ENCODE measurements at places on chromosomes 5 and 9.

DNA sequence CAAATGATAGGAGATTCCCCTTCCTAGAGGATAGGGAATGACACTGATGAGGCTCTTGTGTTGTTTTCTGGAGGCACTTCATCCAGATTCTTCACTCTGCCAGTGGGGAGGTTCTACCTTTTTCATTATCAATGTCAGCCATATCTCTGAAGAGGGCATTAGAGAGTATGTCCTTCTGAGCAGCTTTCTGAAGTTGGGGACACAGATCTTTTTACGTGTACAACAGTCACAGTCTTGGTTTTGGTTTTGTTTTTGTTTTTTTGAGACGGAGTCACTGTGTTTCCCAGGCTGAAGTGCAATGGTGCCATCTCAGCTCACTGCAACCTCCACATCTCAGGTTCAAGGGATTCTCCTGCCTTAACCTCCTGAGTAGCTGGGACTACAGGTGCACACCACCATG is 22.6 kb downstream of the CENPH start:
- H3K27ac ChIP-seq, result no peak overlapping the region
- no peaks in the 10 kb centered on the region for H3K27me3 ChIP-seq
- H3K36me3 ChIP-seq, result no peaks in the 10 kb centered on the region
- no peaks in the 10 kb centered on the region for H3K4me1 ChIP-seq
- no peak for DNase-seq

DNA sequence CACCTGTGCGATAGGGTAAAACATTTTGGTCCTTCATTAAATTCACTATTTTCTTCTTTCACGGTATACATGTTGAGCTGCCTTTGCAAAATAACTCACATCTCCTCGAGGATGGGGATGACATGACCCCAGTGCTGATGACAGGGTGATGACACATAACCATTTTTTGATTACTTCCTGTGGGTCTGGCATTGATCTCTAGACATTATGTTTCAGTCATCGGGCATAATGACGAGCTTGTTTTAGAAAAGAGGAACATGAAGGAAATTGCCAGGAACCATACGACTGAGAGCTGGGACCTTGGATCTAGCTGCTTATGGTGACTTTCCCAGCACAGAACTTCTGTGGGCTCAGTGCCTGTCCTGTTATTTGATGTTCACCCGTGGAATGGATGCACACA is 25.2 kb downstream of the COL5A1 start:
- peaks cover 2% of the 10 kb centered on the region for H3K27me3 ChIP-seq
- H3K27ac ChIP-seq, result no peak overlapping the region
- no peak for DNase-seq
- peaks cover 2% of the 10 kb centered on the region for H3K36me3 ChIP-seq

DNA sequence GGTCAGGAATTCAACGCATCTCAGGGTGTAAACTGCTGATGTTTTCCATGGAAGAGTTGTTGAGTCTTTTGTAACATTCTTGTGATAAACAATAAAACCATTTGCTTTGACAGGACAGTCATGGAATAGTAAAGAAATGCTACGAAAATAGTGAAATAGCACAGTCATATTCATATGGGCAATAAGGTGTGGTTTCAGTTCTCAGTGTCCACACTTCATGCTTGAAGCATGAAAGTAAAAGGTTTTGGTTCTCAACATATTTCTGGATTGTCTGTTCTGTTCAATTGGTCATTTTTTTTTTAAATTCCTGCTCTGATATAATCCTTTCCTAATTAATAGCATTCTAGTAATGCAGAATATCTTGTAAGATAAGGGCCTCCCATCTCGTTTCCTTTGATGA is 467.6 kb upstream of the ZNF608 start:
- H3K27me3 ChIP-seq, result no peaks in the 10 kb centered on the region
- H3K4me1 ChIP-seq, result peaks cover 19% of the 10 kb centered on the region
- H3K27ac ChIP-seq, result no peak overlapping the region
- peaks cover 9% of the 10 kb centered on the region for H3K36me3 ChIP-seq

- no peaks in the 10 kb centered on the region for H3K36me3 ChIP-seq
- no peak overlapping the region for H3K27ac ChIP-seq
- no peaks in the 10 kb centered on the region for H3K27me3 ChIP-seq
- no peak for DNase-seq
- H3K4me3 ChIP-seq, result no peak overlapping the region
Measured at GRCh38 chr5:15704397-15704947, 204.5 kb downstream of the FBXL7 start.

GRCh38 chr5:111061618-111062017 is 9.9 kb upstream of the TSLP start:
- H3K4me1 ChIP-seq, result no peaks in the 10 kb centered on the region
- H3K27me3 ChIP-seq, result peaks cover 51% of the 10 kb centered on the region
- no peak overlapping the region for H3K27ac ChIP-seq
- no peak overlapping the region for H3K4me3 ChIP-seq
- no peak for DNase-seq

DNA sequence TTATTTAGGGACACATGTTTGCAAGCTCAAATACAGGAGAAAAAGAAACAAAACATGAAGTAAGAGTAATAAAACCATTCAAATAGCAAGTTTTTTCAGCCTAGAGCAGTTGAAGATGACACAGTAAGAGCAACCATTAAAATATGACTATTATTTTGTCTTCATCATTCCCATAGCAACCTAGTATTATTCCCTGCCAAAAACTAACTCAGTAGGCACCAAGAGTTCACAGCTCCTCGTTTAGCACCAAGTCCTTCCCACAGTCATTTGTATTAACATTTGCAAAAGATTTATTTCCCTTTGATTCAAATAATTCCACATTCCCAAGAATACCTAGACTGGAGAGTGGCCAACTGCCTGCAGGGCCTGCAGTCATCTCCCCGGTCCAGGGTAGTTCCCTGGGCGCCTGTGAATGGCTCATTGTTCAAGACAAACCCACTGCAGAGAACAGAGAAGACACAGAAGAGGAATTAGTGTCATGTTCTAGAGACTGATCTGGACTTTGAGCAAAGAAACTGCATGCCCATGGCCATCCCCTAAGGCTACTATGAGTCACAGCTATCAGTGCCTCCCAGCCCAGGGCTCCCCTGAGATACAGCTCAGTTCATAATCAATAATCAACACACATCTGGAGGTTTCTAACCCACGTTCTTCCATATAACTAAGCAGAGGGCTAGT is 139.1 kb upstream of the MAP3K1 start:
- no peak overlapping the region for H3K27ac ChIP-seq
- peaks cover 16% of the 10 kb centered on the region for H3K4me1 ChIP-seq
- no peaks in the 10 kb centered on the region for H3K27me3 ChIP-seq
- no peak overlapping the region for H3K4me3 ChIP-seq

DNA sequence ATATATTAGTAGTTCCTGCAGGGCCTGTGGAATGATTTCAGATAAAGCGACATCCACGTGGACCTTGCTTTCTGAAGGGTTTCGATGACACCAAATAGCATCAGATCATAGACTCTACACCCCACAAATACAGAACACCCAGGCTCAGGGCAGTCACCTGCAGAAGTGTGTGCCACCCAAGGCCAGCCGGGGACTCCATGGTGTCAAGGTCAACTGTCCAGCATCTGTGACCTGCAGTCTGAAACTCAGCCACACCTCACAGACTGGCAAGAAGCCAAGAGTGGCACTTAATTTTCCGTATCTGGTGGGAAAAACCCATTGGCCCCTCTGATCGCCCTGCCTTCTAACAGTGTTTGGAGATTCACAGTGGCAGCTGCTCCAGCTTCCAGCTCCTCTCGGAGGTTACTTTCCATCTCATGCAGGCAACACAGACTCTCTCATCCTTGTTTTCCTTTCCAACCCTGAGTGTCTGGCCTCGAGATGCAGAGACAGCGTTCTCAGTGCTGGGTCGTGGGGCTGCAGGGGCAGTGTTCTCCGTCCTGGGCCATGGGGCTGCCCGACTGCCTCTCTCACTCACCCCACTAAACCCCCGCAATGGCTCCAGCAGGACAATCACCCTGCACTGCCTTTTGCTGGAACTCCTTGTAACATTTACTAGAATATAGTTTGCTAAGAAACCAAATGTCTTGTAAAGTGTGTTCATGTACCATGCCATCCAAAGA is 221.9 kb downstream of the IRX2 start:
- no peak overlapping the region for H3K27ac ChIP-seq
- peaks cover 7% of the 10 kb centered on the region for H3K4me1 ChIP-seq
- no peak for DNase-seq
- H3K27me3 ChIP-seq, result no peaks in the 10 kb centered on the region

DNA sequence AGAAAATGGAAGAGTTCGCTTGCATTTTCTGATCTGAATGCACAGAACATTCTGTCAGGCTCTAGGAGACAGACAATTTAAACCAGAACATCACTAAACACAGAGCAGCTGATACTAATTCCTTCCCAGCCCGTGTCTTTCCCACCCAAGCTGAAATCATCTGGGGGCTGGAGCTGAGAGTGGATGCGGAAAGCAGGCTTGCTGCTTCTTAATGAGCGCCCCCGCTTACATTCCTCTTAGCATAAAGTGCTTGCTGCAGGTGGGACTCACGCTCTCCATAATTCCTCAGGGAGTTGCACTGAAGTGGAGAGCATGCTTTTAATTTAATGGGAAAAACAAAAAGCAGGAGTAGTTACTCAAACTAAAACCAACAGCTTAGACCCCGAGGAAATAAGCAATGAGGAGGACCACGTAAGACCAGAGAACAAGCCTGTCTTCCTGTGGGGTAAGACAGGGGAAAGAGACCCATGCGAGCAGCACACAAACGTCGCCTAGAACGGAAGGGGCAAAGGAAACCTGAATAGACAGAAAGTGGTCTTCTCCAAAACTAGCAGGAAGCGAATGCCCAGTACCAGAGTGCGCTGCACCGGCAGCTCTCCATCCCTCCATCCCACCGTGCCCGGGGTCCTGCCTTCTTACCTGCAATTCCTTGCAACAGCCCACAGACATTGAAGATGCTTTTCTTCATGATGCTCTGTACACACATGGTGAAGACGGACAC is 139.3 kb downstream of the LHFPL2 start:
- peaks cover 17% of the 10 kb centered on the region for H3K27me3 ChIP-seq
- peaks cover 69% of the 10 kb centered on the region for H3K4me1 ChIP-seq
- no peak for DNase-seq
- H3K27ac ChIP-seq, result no peak overlapping the region
- no peak overlapping the region for H3K4me3 ChIP-seq

DNA sequence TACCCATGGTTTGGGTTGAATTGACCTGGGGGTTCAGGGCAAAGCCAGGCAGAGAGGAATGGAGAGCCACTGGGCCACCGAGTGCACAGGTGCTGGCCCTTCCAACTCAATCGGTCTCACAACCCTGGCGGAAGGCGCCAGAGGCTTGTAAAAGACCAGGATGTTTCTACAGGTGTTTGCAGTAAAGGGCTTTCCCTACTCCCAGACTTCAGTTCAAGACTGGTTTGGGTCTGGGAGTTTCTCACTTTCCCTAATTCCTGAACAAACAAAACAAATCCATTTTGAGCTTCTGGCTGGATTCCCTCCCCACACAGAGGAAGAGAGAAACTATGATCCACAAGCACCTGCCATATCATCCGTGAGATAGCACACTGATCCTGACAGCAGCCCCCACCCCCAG is 125.2 kb upstream of the KLF4 start:
- no peak overlapping the region for H3K27ac ChIP-seq
- no peaks in the 10 kb centered on the region for H3K36me3 ChIP-seq
- no peak overlapping the region for H3K4me3 ChIP-seq
- H3K4me1 ChIP-seq, result no peaks in the 10 kb centered on the region
- H3K27me3 ChIP-seq, result no peaks in the 10 kb centered on the region

GRCh38 chr5:37552161-37552560 is 173.0 kb downstream of the WDR70 start:
- peaks cover 6% of the 10 kb centered on the region for H3K36me3 ChIP-seq
- DNase-seq, result no peak
- H3K27me3 ChIP-seq, result no peaks in the 10 kb centered on the region

GRCh38 chr9:122097679-122098315 is 4.7 kb upstream of the TTLL11 start:
- no peaks in the 10 kb centered on the region for H3K4me1 ChIP-seq
- H3K4me3 ChIP-seq, result no peak overlapping the region
- H3K27me3 ChIP-seq, result peaks cover 41% of the 10 kb centered on the region
- DNase-seq, result no peak

- no peaks in the 10 kb centered on the region for H3K4me1 ChIP-seq
- H3K36me3 ChIP-seq, result no peaks in the 10 kb centered on the region
- H3K4me3 ChIP-seq, result no peak overlapping the region
- no peak overlapping the region for H3K27ac ChIP-seq
- no peaks in the 10 kb centered on the region for H3K27me3 ChIP-seq
Measured at GRCh38 chr5:140134277-140134935, 8.7 kb downstream of the IGIP start.
